ENCODE measurements at places on chromosomes 1 and 21. TPM values are rescaled to one million over a fixed set of nuclear protein-coding genes. Genes with fewer than 3 reads are reported as not detected.

PGLYRP3 gene
- not detected for total RNA-seq

USH2A gene
- not detected for total RNA-seq

MATN1 gene
- total RNA-seq: 0.70 TPM

PRPF38A gene
- total RNA-seq: 103 TPM

RHEX gene
- total RNA-seq: not detected

HAPLN2 gene
- total RNA-seq: not detected

NEXN gene
- total RNA-seq: 0.24 TPM

FAM78B gene
- total RNA-seq: 1.0 TPM

ABCG1 gene
- total RNA-seq: 10.2 TPM

HENMT1 gene
- total RNA-seq: 17.9 TPM

EPHX1 gene
- 1.0 TPM for total RNA-seq

AMY1C gene
- not detected for total RNA-seq

RAB42 gene
- total RNA-seq: 0.27 TPM

NTNG1 gene
- total RNA-seq: not detected

ST6GALNAC3 gene
- not detected for total RNA-seq

HSPG2 gene
- 1.4 TPM for total RNA-seq

C1orf35 gene
- 30.7 TPM for total RNA-seq

SLAMF6 gene
- 50.1 TPM for total RNA-seq

RPE65 gene
- not detected for total RNA-seq

TMEM222 gene
- total RNA-seq: 47.4 TPM

PEF1 gene
- 57.6 TPM for total RNA-seq

ERRFI1 gene
- total RNA-seq: 3.2 TPM

UTS2 gene
- not detected for total RNA-seq

LCE1A gene
- total RNA-seq: not detected

RORC gene
- total RNA-seq: 2.6 TPM

AKNAD1 gene
- not detected for total RNA-seq

REN gene
- total RNA-seq: not detected

LCE3D gene
- total RNA-seq: not detected

MPZ gene
- 3.0 TPM for total RNA-seq

ACOT11 gene
- total RNA-seq: 0.91 TPM

MXRA8 gene
- total RNA-seq: 0.18 TPM

CLCA1 gene
- total RNA-seq: not detected

SAMD13 gene
- 0.34 TPM for total RNA-seq

HSD3B2 gene
- total RNA-seq: not detected

ASPM gene
- 27.5 TPM for total RNA-seq

ZMYM4 gene
- 33.0 TPM for total RNA-seq

NR5A2 gene
- 0.13 TPM for total RNA-seq

CNR2 gene
- total RNA-seq: not detected

DCDC2B gene
- total RNA-seq: not detected

PCP4L1 gene
- 0.20 TPM for total RNA-seq

KRTAP10-7 gene
- not detected for total RNA-seq

LMX1A gene
- total RNA-seq: not detected

OR2T29 gene
- total RNA-seq: not detected

PLA2G4A gene
- total RNA-seq: 0.21 TPM

Measured in activated T-helper 1 cell treated with anti-CD3 and anti-CD28 coated beads, Interleukin-12 subunit alpha, Interleukin-12 subunit beta, Interleukin-2, Interleukin-4 antibody, amounts not matched to agents 30 ng/mL and 10 ng/mL and 1 ng/mL, durations not matched to agents 14 hours and 24 hours and 36 hours (primary cell).